ENCODE measurements at places on chromosomes 6 and 20.

- no peak for DNase-seq
Measured at GRCh38 chr20:63027221-63027921, 20.6 kb upstream of the BHLHE23 start.

- DNase-seq = no peak
Measured at GRCh38 chr20:57753332-57754164, 43.7 kb upstream of the PMEPA1 start.

DNA sequence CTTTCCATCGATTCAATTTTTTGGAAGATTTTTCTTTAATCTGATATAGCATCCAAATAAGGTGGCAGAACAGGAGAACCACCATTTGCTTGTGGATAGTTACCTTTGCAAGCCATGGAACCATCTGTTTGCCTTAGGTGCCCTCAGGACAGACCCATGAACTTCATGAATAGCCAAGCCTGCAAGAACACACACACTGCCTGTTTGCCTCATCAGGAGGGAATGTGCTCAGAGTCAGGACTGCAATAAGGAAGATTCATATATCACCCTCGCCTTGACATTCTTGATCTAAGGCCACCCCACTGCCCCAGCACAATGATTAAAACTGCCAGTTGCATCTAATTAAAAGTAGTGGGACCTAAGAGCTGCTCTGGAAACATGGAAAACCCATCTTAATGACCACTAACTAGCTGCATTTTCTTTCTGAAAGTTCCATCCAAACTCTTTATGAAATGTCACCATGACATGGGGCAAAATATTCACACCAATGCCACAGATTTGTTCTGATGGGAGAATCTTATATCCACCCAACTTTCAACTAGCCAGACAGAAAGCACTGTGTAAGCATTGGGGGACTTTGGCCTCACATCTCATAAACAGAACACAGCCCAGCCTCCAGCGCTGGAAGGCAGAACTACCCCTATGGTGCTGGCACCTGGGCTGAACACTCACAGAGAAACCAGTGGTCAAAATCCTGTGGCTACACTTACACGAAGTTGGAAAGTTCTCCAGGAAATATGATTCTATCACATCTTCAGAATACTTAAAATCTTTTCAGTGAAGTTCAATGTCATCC is 48.3 kb downstream of the TBXT start:
- no peak for DNase-seq

DNA sequence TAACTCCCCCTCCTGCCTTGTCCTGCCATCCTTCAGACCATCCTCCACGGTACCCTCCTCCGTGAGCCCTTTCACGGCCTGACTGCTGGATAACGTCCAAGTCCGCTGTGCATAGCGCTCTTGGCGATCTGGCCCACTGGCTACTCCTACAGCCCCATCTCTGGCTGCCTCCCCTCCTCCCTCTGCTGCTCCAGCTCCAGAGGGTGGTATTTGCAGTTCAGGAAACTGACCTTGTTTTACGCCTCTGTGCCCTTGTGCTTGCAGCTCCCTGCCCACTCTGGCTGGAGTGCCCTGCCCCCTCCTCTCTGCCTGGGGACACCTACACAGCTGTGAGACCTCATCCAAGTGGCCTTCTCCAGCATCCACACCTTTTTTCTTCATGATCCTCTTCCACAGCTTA is 6.5 kb upstream of the RREB1 start:
- no peak for DNase-seq

DNA sequence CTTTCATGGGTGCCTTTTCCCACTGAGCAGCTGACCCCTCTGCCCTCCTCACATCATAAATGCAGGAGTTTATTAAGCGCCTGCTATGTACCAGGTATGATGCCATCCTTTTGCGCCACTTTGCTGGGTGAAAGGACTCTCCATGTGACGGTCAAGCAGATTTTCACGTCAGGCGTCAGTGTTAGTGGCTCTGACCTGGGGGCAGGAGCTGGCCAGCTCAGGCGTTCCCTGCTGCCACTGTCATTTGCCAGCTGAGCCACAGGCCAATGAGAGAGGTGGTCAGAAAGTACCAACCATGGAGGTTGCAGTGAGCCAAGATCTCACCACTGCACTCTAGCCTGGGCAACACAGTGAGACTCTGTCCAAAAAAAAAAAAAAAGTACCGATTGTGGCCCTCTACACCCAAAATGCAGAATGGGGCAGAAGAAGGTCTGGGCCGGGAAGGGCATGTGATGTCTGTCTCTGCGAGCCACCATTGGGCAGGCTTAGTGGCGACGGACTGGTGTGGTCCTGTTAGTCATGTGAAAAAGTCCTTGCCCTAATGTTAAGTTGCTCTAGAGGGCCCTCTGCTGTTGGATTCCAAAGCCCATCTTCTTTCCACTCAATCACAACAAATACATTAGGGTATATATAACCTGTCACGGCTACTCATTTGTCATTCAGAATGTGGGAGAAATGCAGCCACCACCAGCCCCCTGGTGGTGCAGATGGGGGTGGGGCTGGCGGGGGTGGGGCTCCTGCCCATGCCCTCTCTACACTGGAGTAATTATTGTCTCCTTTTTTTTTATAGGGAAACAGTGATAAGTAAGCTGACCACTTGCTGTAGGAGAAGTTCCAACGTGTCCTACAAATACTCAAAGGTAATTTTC is 18.4 kb upstream of the SLC22A1 start:
- DNase-seq = peak; percentile 31

DNA sequence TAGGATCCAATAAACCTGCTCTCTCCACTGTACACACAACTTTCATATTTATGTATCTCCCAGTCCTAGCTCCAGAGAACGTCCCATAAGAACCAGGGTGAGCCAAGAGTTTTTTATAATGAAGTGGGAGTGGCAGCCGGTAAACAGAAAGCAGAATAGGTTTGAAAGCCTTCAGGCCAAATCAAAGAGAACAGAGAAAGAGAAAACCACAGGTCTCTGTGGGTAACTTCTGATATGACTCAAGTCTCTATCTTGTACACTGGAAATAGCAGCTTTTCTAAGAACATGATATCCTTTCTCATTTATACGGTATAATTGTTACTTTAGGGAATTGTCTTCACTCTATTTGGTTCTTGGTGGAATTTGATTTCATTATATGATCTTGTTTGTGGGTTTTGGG is 273.6 kb downstream of the PACRG start:
- DNase-seq = no peak

- DNase-seq = no peak
Measured at GRCh38 chr20:62439218-62439617, 11.9 kb upstream of the RBBP8NL start.

GRCh38 chr20:24727795-24728194 is 221.3 kb upstream of the CST7 start:
- no peak for DNase-seq

DNA sequence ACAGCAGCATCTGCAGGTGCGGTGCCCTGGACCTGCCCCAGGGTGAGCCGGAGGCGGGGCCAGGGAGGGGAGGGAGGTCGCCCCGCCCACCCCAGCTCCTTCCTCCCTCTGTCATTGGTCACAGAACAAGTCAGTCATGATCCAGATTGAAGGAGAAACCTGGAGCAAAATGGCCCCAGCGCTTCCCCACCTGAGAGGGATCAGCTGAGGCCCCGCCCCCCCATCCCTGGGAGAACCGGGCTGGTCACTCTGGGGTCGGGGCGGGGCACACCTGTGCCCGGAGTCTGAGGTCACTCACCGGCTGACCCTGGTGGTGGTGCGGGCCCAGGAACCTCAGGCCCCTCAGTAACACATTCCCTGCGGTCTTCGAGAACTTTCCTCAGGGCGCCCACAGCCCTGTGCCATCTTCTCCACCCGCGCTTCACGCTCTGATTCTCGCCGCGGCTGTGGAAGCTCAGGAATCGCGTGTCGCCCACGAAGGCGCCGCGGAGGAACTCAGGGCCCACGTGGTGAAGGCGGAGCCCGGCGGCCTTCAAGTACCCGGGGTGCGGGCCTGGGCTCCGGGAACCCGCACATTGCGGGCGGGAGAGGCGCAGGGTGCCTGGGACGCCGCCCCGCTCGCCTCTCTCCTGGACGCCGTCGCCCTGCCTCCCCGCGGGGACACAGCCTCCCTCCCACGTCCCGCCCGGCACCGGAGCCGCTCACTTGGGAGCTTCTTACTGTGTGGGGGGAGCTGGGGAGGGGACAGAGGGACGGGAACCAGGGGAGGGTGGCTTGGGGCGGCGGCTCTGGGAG is 36.4 kb upstream of the HLA-C start:
- no peak for DNase-seq

DNA sequence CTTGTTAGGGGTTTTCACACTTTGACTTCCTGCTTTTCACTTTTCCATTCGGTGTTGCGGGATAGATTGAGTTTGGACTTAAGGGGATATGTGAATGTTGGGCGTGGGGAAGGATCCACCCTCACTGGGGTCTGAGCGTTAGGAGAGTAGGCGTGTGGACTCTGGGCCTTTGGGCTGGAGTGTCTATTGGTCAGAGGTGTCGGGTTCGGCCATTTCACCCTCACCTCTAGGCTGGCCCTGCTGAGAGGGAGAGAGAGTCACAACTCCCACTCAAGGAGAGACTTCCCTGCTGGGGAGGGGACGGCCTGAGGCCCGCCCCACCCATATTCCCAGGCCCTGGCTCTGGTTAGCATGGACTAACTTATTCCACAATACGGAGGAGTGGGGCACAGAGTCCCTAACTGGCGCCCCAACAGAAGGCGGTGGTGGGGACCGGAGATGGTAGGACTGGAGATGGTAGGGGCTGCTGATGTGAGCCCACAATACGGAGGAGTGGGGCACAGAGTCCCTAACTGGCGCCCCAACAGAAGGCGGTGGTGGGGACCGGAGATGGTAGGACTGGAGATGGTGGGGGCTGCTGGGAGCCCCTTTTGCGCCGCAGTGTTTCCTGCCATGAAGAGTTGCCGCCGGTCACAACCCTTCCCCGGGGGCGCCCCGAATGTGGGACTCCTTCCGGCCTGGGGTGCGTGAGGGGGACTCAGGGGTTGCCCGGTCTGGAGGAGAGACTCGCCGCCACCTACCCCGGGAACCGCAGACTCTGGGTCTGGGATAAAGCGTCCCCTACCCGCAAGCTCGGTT is 1.4 kb upstream of the PTPRA start:
- peak; percentile 24 for DNase-seq

DNA sequence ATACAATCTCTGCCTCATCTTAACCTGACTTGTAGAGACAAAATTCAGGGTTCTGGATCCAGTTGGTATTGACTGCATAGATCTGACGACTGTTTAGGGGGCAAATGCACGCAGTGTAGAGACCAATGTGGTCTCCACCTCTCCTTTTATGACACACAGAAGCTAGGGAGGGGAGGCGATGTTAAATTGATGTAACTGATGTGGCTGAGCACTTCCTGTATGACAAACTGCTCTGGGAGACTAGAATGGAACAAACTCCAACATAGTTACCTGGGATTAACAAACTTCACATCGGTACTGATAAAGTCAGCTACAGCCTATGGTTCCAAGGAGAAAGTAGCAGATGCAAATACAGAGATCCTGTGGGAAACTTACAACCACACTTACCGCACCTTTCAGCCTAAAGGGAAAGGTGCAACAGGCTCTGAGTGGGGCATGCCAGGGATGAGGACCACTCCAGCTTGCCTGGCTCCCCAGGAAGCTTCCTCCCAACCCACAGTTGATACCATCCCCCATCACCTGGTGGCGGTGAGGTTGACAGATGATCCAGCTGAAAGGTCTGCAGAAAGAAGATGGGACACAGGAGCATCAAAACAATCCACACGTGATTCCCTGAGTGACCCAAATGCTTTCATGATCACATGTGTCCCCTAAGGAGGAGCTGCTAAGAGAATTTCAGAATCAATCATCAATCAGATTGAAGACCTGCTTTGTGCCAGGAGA is 60.6 kb upstream of the MRPS10 start:
- no peak for DNase-seq

GRCh38 chr20:41373251-41373783 is 6.7 kb upstream of the EMILIN3 start:
- DNase-seq = no peak

DNA sequence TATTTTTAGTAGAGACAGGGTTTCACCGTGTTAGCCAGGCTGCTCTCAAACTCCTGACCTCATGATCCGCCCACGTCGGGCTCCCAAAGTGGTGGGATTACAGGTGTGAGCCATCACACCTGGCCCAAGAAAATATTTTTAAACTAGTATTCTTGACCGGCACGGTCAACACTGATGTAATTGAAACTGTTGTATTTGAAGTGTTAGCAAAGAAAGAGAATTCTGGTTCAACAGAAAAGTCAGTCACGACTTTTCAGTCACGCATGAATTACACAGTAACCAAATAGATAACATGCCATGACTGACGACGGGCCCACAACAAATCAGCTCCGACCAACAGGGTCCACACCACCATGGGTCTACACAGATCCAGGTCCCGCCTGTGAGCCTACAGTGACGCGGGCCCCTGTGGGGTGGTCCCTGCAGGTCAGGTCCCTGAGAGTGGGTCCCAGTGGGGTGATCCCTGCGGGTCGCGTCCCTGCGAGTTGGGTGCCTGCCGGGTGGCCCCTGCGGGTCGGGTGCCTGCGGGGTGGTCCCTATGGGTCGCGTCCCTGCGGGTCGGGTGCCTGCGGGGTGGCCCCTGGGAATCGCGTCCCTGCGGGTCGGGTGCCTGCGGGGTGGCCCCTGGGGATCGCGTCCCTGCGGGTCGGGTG is 1.0 kb downstream of the GMEB2 start:
- DNase-seq = peak; percentile 63

GRCh38 chr20:971346-971745 is 30.8 kb downstream of the RSPO4 start:
- DNase-seq = no peak

DNA sequence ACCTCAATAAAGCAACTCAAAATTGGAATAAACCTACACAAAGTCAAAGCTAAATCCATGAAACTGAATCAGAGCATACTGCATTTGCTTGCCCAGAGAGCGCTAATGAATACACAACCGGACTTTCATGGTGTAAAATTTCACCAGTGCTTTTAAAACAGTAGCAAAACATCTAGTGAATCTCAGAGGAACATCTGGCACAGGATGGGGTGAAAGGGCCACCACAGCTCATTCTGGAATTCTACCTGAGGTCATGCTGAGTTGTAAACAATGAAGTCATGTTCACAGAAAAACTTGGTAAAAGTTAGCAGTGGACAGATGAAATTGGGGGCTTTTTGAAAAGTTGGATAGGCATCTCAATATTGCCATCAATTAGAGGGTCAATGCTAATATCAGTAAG is 125.6 kb upstream of the STXBP5 start:
- no peak for DNase-seq

GRCh38 chr20:17542993-17543412 is 11.8 kb upstream of the BFSP1 start:
- peak; percentile 66 for DNase-seq

Measured in muscle of back (tissue), 13 donors.